ENCODE measurements at places on chromosomes 12 and 14. TPM values are rescaled to one million over a fixed set of nuclear protein-coding genes. Genes with fewer than 3 reads are reported as not detected.

Gene ACTR10
- total RNA-seq: 136 TPM

Gene LGALS3
- 36.0 TPM for total RNA-seq

Gene TAS2R10
- total RNA-seq: 1.8 TPM

Gene NAA30
- 19.2 TPM for total RNA-seq

Gene PPP2R5E
- 41.4 TPM for total RNA-seq

Gene COA8
- 33.5 TPM for total RNA-seq

All from spinal cord (tissue), 10 donors.